Stimulated activated naive B cell treated with anti-CD40 and anti-IgM and Interleukin-4, amounts not matched to agents 10 μg/mL and 1 μg/mL and 100 μg/mL, for 72 hours (primary cell): ENCODE measurements at places on chromosomes 7 and 10.

- no peak for DNase-seq
- peaks cover 43% of the 10 kb centered on the region for H3K4me1 ChIP-seq
- H3K27me3 ChIP-seq = no peaks in the 10 kb centered on the region
- H3K27ac ChIP-seq = peak overlapping the region; percentile 0
Measured at GRCh38 chr10:75231672-75232581, 3.8 kb downstream of the COMTD1 start.

GRCh38 chr10:51507476-51507875, 191.9 kb downstream of the CSTF2T start:
- H3K27me3 ChIP-seq = no peaks in the 10 kb centered on the region
- no peak overlapping the region for H3K27ac ChIP-seq
- H3K36me3 ChIP-seq = no peaks in the 10 kb centered on the region

DNA sequence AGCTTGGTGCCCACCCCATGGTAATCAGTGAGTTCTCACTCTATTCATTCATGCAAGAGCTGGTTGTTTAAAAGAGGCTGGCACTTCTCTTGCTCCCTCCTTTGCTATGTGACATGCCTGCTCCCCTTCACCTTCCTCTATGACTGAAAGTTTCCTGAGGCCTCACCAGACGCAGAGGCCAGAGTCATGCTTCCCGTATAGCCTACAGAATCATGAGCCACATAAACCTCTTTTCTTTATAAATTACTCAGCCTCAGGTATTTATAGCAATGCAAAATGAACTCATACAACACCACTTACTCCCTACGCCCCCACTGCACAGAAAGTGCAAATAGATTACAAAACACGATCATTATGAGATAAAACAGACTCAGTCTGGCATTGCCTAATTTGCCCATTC, 39.0 kb downstream of the SEC61G start:
- no peaks in the 10 kb centered on the region for H3K36me3 ChIP-seq
- no peaks in the 10 kb centered on the region for H3K4me1 ChIP-seq
- H3K4me3 ChIP-seq = no peak overlapping the region
- DNase-seq = no peak
- no peak overlapping the region for H3K27ac ChIP-seq

DNA sequence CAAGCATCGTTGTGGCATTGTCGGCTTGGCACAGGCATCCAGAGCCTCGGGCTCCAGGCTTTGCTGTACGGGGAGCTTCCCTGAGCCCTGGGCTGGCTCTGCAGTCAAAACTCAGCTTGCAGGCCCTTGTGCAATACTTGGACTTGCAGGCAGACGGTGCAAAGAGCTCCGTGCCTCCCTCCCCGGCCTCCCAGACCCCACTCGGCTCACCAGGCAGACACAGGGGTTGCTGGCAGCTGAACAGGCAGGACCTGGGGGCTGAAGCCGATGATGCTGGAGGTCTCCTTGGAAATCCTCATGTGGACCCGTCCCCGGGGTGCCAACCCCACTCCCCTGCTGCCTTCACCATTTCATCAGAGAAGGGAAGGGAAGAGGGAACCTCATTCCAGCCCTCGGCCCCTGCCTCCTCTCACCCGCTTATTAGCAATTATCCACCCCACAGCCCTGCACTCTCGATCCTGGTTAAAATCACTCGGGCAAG, 59.6 kb upstream of the GNA12 start:
- DNase-seq = no peak
- H3K27ac ChIP-seq = peak overlapping the region; percentile 89
- H3K27me3 ChIP-seq = no peaks in the 10 kb centered on the region
- H3K36me3 ChIP-seq = peaks cover 56% of the 10 kb centered on the region

DNA sequence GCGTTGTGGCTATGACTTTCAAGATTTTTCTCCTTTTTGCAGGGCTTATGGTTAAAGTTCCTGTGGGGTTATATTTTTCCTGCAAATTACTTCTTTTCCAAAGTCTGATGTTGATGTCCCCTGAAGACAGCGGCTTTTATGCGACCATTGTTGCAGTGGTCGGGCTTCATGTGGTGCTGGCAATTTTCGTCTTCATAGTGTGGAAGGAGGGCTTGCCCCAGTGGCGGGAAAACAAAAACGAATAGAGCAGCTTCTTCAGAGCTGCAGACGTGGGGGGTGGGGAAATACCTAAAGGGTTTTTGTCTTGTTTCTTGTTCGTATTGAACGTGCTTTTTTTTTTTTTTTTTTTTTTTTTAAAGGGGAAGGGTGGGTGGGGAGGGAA, 53.8 kb downstream of the MCMBP start:
- peaks cover 77% of the 10 kb centered on the region for H3K36me3 ChIP-seq
- H3K27ac ChIP-seq = peak overlapping the region; percentile 42
- no peaks in the 10 kb centered on the region for H3K27me3 ChIP-seq
- DNase-seq = no peak
- peaks cover 9% of the 10 kb centered on the region for H3K4me1 ChIP-seq

DNA sequence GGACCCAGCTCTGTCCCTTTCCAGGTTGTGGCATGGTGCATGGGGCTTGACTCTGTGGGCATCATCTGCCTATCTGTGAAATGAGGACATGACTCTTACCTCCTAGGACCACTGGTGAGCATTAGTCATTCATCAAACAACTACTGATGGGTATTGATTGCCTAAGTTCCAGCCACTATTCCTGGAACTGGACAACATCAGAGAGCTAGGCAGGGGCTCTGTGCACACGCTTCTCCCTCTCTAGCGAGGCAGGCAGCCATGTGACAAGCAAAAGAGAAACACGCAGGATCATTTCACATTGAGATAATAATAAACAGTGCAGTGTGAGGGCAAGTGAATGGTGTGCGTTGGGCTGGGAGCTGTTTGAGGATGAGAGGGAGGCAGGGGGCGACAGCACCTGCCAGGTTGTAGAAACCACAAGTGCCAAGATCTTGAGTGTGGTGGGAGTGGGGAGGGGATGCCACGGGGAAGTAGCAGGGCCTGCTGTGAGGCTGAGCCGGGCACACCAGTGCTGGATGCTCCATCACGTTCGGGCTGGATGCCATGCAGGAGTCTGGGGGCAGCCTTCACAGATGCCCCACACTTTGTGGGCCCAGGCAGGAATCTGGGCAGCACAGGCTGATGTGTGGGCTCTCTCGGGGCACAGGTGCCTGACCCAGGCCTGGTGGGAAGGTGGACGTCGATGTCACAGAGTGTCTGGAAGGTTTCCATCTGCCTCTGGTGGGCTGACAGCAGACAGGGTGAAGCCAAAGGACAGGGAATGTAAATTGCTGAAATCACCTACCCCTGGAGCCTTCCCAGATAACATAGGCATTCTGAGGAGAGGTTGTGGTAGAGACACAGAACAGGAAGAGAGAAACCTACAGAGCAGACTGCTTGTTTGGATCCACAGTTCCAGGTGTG, 405.5 kb downstream of the RPS24 start:
- no peak overlapping the region for H3K27ac ChIP-seq
- H3K27me3 ChIP-seq = peaks cover 31% of the 10 kb centered on the region
- no peak for DNase-seq

DNA sequence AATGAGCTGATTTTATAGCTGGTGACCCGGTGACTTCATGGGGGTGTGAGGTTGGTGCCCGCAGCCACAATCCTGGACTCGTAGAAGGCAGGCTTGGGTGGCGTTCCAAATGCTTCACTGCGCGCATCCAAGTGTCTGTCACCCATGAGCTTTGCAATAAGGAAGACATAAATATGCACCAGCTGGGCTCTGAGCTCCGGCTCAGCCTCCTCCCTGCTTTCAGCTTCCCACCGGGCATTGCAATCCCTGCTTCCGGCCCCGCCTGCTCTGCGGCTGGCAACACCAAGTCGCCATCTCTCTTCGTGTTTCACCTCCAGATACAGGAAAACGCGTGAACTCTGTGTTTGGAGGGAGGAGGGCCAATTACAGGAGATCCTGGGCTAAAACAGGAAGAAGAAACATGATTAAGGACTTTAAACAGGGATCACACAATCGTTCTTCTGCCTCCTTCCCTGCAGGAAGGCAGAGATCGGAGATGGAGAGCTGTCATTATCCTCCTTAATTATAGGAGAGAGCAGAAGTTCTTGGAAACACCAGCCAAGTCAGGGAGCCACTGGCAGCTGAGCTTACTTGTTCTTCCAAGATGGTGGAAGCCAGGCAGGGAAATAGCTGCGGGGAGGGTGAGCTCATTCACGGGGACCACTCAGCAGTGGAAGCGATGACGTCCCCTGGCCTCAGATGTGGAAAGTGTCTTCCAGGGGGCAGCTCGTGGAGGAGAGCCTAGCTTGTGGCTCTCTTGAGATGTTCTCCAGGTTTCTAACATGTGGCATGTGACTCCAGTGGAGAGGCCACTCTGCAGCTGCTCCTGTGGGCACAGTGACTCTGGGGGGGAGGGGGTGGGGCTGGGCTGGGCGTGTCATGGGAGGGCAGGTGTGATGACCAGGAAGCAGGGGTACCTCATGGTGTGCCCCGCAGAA, 134.9 kb downstream of the CAMK1D start:
- peak overlapping the region; percentile 66 for H3K4me3 ChIP-seq
- peaks cover 20% of the 10 kb centered on the region for H3K36me3 ChIP-seq
- peak overlapping the region; percentile 73 for H3K27ac ChIP-seq
- H3K27me3 ChIP-seq = no peaks in the 10 kb centered on the region
- DNase-seq = no peak
- peaks cover 41% of the 10 kb centered on the region for H3K4me1 ChIP-seq

DNA sequence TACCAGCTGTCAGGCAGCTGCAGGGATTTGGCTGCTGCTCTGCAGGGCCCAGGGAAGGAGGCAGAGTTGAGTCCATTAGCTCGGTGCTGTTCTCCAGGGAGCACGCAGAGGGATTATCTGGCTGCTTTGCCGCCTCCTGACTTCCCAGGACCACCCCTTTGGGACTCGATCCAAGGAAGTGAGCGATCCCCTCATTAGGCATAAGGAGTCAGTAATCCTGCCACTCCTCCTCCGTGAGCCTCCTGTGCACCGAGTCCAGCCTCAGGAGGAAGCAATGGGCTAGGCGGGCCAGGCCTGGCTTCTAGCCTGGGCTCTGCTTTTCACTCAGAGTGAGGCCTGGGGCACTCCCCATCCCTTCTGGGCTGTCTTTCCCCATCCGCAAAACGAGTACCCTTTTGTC, 417.9 kb downstream of the RPS24 start:
- no peaks in the 10 kb centered on the region for H3K36me3 ChIP-seq
- peaks cover 7% of the 10 kb centered on the region for H3K27me3 ChIP-seq
- H3K4me1 ChIP-seq = no peaks in the 10 kb centered on the region
- no peak overlapping the region for H3K4me3 ChIP-seq
- H3K27ac ChIP-seq = no peak overlapping the region
- DNase-seq = no peak

GRCh38 chr10:104516986-104517385, 124.1 kb upstream of the SORCS3 start:
- H3K36me3 ChIP-seq = no peaks in the 10 kb centered on the region
- no peak overlapping the region for H3K27ac ChIP-seq
- H3K27me3 ChIP-seq = peaks cover 16% of the 10 kb centered on the region
- no peak for DNase-seq
- no peaks in the 10 kb centered on the region for H3K4me1 ChIP-seq

- DNase-seq = no peak
- no peak overlapping the region for H3K27ac ChIP-seq
- H3K27me3 ChIP-seq = no peaks in the 10 kb centered on the region
- no peaks in the 10 kb centered on the region for H3K36me3 ChIP-seq
Measured at GRCh38 chr10:107733328-107734130, 569.0 kb upstream of the SORCS1 start.

- peaks cover 13% of the 10 kb centered on the region for H3K4me1 ChIP-seq
- H3K36me3 ChIP-seq = no peaks in the 10 kb centered on the region
- DNase-seq = no peak
Measured at GRCh38 chr10:14173706-14174594, 156.8 kb downstream of the FRMD4A start.

DNA sequence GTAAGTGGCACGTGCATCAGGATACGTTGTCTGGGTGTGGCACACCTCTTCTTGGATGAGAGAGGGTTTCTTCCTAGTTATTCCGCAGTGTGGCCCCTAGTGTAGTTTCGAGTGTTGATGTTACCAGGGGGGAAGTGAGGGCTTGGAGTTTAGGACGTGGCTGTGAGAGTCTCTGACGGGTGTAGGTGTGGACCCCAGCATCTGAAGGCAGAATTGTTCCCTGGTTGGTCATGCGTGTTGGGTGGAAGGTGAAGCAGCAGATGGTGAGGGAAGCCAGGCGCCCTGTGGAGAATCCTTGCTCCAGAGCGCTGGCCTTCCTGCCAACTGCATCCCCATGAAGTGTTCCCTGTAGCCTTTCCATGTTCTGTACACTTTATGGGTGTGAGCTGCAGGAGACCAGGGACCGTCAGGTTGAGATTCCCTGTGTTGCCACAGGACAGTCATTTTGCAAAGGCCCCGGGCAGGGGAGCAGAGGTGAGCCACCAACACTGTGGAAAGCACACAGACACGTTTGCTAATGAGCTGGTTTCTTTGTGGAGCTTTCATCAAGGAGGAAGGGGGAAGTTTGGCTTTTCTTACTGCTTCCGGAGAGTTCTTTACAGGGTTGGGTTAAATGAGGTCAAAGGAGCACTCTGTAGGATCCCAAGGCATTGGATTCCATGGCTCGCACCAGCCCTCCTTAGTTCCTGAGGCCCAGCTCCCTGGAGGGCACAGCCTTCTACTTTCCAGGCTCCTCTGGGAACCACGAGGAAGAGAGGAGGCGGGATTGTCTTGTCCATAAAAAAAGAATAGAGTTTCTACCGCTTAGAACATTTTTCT, 32.0 kb downstream of the TSPAN14 start:
- peaks cover 39% of the 10 kb centered on the region for H3K4me1 ChIP-seq
- H3K27me3 ChIP-seq = no peaks in the 10 kb centered on the region
- peaks cover 13% of the 10 kb centered on the region for H3K36me3 ChIP-seq
- H3K4me3 ChIP-seq = peak overlapping the region; percentile 15

- no peak for DNase-seq
- no peak overlapping the region for H3K27ac ChIP-seq
- H3K4me3 ChIP-seq = no peak overlapping the region
Measured at GRCh38 chr10:85922356-85923129, 444.1 kb downstream of the GRID1 start.

DNA sequence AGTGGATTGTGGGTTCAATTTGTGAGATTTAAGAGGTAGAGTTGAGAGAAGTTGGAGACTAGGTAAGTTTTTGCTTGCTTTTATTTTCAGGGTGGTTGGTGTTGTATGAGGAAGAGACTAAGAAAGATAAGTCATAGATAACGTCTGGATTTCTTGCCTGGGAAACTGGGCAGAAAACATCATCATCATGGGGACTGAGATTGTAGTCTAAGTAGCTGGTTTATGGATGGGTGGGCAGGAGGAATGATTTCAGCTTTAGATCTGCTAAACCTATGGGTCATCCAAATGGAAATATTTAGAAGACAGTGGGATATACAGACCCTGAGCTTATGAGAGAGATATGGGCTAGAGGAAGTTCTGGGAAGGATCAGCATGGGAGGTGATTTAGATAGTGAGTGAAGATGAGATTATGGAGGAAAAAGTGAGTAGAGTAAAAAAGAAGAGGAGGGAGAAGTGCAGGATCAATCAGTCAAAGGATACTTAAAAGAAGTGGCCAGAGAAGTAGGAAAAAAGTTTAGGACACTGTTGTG, 169.8 kb downstream of the WNT2 start:
- H3K27ac ChIP-seq = no peak overlapping the region
- H3K4me3 ChIP-seq = no peak overlapping the region
- no peaks in the 10 kb centered on the region for H3K4me1 ChIP-seq
- no peak for DNase-seq
- no peaks in the 10 kb centered on the region for H3K27me3 ChIP-seq
- no peaks in the 10 kb centered on the region for H3K36me3 ChIP-seq

GRCh38 chr7:44097064-44097932, 6.8 kb upstream of the AEBP1 start:
- peaks cover 71% of the 10 kb centered on the region for H3K4me1 ChIP-seq
- no peaks in the 10 kb centered on the region for H3K36me3 ChIP-seq
- DNase-seq = peak; percentile 80
- H3K27ac ChIP-seq = peak overlapping the region; percentile 90
- H3K27me3 ChIP-seq = no peaks in the 10 kb centered on the region
- H3K4me3 ChIP-seq = peak overlapping the region; percentile 61
